ENCODE measurements at places on chromosomes 1 and 21.

- DNase-seq = peak; percentile 38
Observed at GRCh38 chr1:244918421-244919319, 54.3 kb upstream of the HNRNPU start.

- DNase-seq = peak; percentile 28
Observed at GRCh38 chr1:178361847-178362246, 134.9 kb downstream of the CLEC20A start.

DNA sequence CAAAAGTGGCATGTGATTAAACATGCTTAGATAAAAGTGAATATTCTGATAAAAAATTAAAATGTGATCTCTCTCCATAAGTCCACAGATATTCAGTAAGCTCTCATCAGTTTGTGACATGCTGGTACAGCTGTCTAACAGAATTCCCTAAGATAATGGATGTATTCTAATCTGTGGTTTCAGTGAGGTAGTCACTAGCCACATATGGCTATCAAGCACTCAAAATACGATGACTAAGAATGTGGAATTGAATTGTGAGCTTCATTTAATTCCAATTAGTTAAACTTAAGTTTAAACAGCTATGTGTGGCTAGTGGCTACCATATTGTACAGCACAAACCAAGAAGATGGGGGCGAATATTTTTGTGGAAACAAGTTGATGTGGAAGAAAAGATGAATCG lies 4.1 kb upstream of the REG4 start:
- no peak for DNase-seq

DNA sequence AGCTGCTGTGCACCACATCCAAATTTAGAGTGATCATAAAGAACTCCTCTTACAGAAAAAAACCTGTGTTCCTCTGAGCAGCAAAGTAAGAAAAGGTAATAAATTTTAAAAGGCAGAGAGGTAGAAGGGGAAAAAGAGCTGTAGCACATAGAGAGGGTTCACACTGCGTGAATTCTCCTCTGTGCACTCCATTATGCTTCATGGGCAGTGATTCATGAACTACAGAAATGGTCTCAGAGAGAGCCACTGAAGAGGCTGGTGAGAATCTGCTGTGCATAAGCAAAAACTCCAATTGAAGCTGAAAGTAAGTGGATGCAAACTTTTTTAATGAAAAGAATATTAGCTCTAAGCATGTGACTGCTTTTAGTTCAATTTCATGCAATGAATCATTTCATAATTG lies 65.0 kb downstream of the CRB1 start:
- no peak for DNase-seq

GRCh38 chr1:245512181-245512888 lies 357.6 kb downstream of the KIF26B start:
- no peak for DNase-seq

DNA sequence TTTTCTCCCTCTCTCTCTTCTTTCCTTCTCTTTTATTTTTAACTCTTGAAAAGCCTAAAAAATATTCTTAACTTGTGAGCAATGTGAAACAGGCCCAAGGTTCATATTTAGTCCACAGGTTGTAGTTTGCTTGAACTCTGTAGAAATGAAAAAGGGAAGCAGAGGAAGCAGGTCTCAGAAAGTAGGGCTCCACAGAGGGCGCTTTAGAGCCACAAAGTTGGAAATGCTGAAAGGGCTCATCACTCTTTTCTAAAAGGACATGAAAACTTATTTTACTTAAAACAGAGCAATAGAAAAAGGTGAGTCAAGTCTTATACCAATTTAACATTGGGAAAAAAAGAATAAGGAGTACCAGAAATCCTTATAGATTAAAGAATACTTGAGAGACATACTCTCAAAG lies 247.0 kb downstream of the USP25 start:
- peak; percentile 9 for DNase-seq

- DNase-seq = peak; percentile 81
Observed at GRCh38 chr1:89987159-89987819, 7.6 kb upstream of the ZNF326 start.

DNA sequence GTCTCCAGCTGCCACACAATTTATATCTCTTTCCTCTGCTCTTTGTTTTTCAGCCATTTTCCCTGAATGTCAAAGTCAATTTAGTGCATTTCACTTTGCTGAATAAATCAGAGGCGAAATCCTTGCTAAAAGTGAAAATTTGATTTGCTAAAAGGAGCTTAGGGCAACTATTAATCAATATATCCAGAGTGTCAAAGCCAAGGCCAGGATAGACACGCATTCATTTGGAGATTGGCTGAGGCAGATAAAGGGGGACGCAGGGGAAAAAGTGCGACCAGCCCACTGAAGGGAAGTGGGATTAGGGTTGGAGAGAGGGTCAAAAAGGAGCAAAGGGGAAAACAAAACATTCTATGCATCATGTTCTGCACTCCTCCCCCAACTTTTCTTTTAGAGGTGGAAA lies 132.4 kb upstream of the USH2A start:
- DNase-seq = no peak

DNA sequence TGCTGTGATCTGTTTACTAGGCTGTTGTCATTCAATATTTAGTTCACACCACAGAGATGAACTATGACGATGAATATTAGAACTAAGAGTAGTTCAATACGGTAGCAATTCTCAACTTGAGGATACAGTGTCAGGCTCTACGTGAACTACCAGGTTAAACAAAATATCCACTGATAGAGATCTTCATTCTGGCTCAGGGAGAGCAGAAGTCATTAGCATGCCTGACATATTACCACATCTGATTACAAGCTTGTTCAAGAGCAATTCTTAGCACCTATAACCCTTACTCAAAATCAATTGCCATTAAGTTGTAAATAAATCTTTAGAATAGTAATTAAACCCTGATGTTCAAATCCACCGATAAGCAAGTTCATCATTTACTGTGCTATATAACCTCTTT lies 207.2 kb downstream of the CHRM3 start:
- no peak for DNase-seq

- peak; percentile 58 for DNase-seq
Observed at GRCh38 chr1:14778898-14779865, 180.7 kb downstream of the KAZN start.

DNA sequence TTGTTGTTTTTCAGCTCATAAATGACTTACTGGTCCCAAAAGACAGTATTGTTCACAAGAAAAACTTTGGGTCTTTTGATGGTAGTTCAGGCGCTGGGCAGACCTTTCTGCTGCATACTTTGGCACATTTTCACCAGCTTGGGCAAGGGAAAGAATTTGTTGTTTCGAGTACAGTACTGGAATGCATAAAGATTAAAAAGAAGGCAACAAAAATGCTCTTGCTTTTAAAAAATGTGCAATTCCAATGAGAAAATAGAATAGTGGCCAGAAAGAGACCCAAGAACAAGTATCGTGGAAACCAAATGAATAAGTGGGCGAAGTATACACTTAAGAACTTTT lies 56.0 kb downstream of the CLIC6 start:
- DNase-seq = no peak

DNA sequence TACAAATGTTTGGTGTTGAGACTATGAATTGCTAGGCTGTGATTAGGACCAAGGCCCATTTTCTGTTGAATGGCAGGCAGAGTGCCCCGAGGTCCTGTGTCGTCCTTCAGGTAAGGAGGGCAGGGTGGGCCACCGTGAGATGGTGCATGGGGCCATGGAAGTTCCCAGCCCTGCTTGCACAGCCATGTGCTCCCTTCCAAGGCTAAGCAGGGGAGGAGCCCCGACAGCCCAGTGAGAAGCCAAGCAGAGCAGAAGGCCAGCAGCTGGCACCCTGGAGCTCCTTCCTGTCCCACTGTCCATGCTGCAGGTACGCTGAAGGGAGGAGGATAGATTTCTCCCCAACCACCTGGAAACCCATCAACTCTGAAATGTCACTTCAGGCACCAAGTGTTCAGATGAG lies 8.2 kb upstream of the NUAK2 start:
- DNase-seq = no peak

DNA sequence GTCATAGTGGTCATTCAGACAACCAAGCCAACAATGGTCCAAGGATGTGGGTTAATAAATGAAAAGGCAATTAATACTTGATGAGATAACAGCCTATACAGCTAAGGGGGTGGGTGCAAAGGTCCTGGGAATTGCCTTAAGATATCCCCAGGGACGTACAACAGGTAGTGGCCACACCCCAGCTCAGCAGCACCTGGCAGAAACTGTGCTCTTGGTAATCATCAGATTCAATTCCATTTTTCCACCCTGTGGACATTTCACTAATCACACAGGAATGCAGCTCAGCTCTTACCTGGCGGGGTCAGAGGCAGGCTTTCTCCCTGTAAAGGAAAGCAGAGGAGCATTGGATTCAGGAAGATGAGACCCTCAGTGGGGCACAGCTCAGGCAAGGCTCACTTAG lies 32.9 kb downstream of the FCRL5 start:
- DNase-seq = no peak

GRCh38 chr1:72634946-72635345 lies 352.6 kb upstream of the NEGR1 start:
- peak; percentile 9 for DNase-seq

DNA sequence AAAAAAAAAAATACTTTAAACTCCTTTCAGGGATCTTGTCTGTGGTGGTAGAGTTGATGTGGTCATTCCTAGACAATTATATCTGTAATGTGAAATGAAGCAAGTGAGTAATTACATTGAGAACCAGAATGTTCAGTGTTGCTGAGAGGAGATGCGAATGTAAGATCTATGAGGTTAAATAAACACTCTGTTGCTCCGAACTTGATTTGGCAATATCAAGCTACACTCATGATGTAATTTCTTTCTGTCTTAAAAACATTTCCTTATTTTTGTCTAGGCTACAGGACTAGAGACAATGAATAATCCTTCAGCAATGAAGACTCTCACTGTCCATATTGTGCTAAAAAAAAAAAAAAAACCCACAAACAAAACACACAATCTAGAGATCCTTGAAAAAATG lies 63.1 kb upstream of the IGSF5 start:
- peak; percentile 51 for DNase-seq

DNA sequence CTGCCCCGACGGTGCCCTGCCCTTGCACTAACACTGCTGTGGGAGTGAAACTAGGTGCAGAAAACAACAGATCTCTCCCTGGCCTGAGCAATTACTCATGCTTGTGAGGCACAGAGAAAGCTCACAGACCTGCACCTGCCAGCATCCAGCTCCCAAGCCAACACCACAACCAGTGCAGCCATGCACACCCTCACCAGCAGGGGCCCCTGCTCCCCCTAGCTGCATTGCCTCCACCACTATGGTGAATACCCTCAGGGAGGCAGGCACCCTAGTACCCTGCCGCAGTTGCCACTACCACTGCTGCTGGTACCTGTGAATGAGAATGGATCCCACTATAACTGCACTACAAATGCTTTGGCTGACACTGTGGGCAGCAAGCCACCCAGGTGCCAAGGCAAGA lies 7.1 kb upstream of the DIRAS3 start:
- DNase-seq = no peak

GRCh38 chr1:25818569-25818968 lies 1.2 kb upstream of the MTFR1L start:
- DNase-seq = no peak

DNA sequence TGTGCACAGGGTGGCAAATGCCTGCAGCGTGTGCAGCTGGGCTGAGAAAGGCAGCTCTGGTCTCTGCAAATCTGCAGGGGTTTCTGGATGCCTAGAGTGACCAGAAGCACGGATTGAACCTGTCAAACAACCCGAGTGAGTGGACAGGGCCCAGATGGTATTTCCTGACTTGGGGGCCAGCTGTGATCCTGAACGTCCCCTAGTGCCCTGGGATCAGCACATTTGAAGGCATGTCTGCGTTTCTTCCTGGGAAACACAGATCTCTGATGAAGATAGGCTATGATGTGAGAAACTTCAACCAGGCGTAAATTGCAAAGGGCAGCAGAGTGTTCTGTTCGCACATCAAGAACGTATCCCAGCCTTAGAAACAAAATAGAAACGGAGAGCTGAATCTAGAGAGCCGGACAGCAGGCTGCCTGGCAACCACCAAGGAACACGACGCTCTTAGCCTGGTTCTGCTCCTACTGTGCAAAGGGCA lies 163.1 kb downstream of the KCNJ6 start:
- no peak for DNase-seq

DNA sequence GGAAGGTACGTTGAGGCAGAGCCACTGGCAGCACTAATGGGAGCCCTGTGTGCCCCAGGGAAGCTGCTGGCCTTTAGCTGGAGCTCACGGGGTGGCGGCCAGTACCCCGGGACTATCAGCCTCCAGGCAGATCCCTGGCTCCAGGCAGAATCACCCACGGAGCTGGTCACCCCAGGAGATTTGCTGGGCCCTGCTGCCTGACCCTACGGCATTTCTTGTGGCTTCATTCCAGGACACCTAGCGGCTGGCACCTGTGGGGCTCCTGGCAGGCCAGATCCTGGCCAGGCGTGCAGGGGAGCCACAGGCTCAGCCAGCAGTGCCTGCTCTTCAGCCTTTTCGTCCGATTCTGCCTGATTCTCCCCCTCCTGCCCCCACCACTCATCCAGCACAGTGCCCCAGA lies 7.1 kb downstream of the PADI1 start:
- DNase-seq = no peak

DNA sequence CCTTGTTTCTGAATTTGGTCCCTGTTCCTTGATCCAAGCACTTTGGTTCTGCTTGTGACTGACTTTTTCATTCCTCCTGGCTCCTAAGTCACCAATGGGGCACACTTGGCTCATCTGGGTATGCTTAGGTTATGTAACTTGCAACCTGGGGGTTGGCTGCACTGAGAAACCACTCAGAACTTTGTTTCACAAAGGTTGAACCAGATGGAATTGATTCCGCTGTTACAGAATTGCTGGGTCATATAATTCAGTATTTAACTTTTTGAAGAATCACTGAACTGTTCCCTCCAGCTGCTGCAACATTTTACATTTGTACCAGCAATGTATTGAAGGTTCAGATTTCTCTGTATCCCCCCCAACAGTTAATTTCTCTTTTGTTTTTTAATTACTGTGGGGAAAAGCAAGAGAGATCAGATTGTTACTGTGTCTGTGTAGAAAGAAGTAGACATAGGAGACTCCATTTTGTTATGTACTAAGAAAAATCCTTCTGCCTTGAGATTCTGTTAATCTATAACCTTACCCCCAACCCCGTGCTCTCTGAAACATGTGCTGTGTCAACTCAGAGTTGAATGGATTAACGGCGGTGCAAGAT lies 9.6 kb upstream of the NVL start:
- no peak for DNase-seq

GRCh38 chr21:43193651-43194302 lies 25.0 kb downstream of the CRYAA start:
- peak; percentile 81 for DNase-seq

GRCh38 chr1:41255978-41256377 lies 13.9 kb upstream of the SCMH1 start:
- peak; percentile 11 for DNase-seq

GRCh38 chr1:91026777-91027176 lies 4.9 kb upstream of the ZNF644 start:
- peak; percentile 30 for DNase-seq

DNA sequence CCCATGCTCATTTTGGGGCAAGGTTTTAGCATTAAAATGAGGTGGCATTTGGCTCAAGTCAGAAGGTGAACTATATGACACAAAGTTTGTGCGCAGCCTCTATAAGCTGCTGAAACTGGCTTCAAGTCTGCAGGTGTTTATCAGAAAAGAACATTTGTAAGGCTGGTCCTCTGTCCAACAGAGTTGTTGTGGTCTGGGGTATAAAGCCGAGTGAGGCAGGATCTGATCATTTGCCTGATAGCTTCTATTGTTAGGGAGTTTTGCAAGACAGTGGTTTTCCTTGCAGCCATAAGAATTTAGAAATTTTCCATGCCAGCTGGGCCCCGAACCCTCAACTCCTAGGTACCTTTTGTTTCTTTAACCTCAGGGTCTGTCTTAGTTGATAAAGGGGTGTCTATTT lies 130.8 kb downstream of the PGBD5 start:
- no peak for DNase-seq
